ENCODE measurements at places on chromosomes 5 and 9. TPM values are rescaled to one million over a fixed set of nuclear protein-coding genes. Genes with fewer than 3 reads are reported as not detected.

DNA sequence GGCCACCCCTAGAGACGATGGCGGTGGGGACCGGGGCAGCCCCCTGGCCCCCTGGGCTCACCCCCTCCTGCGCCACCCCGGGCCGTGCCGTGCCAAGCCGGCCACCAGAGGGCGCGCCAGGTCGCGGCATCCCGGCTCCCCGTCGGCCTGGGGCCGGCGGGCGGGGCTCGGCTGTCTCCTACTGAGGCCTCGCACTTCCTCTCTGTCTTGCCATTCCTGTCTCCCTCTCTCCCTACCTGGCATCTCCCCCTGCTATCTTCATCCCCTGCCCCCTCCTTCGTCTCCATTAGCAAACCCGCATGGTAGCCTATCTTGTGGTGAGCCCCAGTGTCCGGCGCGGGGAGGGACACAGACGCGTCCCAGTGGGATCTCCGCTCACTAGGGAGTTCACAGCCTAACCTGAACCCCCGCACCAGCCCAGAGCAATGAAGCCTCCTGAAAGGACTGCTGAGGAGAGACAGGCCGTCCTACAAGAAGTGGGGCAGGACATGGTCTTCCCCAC, 29.8 kb upstream of the FABP6 start:
- peak; percentile 96 for DNase-seq

DNA sequence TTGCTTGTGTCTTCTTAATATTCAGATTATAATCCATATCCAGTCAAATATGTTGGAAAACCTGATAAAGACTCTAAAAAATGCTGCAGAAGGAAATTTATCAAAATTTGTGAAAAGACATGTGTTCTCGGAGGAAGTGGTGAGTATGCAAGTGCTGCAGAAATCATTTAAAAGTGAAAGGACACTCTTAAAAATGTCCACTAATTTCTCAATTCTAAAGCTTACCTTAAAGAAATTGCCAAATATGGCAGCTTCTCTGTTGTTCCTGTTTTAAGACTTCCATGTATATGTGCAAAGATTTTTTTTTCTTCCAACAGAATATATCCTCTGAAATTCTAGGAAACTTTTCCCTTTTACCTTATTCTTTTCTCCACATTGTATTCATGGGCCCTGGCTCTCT, 32.4 kb downstream of the PTCD2 start:
- DNase-seq = no peak

- no peak for DNase-seq
Measured at GRCh38 chr5:96610747-96611146, 51.4 kb upstream of the CAST start.

DNA sequence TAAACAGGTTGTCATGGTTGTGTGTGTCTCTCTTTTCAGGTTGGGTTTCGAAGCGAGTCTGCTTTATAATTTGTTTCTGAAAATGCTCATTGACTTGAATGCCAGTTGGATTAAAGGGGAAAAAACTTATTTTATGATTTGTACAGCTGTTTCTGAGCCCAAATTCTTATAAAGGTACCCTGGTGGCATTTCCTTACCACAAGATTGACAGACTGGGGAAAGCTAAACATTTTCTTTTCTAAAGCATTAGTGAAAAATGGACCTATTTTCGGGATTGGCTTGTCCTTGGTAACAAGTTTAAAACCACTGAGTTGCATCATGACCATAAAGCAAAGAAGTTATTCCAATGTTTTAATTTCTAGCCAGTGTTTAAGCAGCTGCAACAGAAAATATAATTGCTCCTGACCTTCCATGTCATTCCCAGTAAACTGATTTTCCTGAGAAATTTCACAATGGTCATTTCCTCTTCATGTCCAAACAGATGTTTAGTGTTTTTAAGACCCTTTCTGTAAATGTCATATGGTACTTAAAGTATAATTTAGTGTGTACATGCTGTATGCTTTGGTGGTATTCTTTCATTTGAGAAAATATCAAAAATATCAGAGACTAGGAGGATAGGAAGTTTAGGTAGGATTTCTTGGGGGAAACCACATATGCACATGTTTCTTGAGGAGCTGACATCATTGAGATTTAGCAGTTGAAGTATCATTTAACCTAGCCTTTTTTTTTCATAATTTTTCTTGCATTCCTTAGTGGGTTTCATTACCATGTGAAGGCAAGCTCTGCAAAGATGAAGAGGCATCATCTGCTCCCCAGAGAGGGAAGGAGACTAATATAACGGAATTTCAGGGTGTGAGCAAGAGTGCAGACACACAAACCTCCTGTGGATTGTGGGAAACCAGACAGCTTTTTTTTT, 667.1 kb upstream of the RGMB start:
- DNase-seq = no peak

DNA sequence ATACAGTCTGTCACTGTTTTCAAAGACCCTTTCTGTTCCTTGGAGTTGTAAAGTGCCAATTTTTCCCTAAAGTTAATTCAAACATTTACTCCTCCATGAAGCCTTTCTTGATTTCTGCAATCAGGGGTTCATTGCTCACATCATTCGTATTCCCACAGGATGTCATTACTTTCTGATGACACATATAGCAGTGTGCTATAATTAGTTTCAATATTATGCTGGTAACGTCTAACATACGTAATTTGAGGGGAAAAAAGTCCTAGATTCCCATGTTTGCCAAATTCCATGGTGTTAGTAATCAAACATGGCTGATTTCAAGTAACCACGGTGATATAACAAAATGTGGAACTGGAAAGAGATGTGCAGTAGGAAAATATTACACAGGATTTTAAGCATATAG, 468.2 kb upstream of the MEF2C start:
- DNase-seq = no peak

DNA sequence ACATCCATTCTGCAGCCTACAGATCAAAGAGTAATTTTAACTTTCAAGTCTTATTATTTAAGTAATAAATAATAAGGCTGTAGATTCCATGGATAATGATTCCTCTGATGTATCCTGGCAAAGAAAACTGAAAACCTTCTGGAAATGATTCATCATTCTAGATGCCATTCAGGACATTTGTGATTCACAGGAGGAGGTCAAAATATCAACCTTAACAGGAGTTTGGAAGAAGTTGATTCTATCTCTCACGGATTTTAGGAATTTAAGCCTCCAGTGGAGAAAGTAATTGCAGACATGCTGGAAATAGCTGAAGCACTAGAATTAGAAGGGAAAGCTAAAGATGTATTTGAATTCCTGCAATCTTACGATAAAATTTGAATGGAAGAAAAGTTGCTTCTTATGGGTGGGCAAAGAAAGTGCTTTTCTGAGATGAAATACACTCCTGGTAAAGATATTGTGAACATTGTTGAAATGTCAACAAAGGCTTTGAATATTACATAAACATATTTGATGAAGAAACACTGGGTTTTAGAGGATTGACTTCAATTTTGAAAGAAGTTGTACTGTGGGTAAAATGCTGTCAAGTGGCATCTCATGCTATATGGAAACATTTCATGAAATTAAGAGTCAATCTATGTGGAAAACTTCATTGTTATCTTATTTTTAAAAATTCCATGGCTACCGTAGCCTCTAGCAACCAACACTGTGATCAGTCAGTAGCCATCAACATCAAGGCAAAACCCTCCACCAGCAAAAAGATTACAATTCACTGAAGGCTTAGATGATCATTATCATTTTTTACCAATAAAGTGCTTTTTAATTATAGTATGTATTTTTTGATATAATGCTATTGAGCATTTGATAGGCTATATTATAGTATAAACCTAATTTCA, 1141.0 kb downstream of the CDH12 start:
- no peak for DNase-seq

GRCh38 chr5:167861928-167862426, 429.5 kb upstream of the WWC1 start:
- no peak for DNase-seq

- DNase-seq = no peak
Measured at GRCh38 chr9:114671605-114672004, 10.4 kb downstream of the TEX48 start.

DNA sequence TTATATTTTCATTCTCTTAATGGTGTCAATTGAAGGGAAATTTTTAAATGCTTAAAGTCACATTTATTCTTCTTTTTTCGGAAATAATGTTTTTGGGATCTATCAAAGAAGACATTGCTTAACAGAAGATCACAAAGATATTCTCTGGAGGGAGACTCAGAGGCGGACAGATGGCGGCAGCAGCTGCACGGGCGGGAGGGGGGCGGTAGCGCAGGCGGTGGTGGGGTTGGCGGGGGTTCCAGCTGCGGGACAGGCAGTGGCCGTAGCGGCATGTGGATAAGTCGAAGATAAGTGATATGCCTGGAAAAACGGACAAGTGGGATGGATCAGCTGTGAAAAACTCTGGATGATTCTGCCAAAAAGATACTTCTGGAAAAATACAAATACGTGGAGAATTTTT, 31.6 kb upstream of the ZDHHC11B start:
- no peak for DNase-seq

DNA sequence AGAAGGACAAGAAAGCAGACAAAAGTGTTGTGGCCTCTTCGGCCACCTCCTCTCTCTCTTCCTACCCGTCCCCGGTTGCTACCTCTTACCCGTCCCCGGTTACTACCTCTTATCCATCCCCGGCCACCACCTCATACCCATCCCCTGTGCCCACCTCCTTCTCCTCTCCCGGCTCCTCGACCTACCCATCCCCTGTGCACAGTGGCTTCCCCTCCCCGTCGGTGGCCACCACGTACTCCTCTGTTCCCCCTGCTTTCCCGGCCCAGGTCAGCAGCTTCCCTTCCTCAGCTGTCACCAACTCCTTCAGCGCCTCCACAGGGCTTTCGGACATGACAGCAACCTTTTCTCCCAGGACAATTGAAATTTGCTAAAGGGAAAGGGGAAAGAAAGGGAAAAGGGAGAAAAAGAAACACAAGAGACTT, 2.4 kb downstream of the EGR1 start:
- peak; percentile 76 for DNase-seq

GRCh38 chr9:8337834-8338766, 538.5 kb upstream of the DMAC1 start:
- no peak for DNase-seq

- DNase-seq = peak; percentile 76
Measured at GRCh38 chr5:82274343-82275211, 3.6 kb downstream of the RPS23 start.

The DIPK1B gene
- polyA plus RNA-seq = 8.2 TPM

The ACOT12 gene
- polyA plus RNA-seq = 0.03 TPM

The PDGFRB gene
- 14.2 TPM for polyA plus RNA-seq

The MRPS30 gene
- polyA plus RNA-seq = 20.5 TPM

The CCL27 gene
- not detected for polyA plus RNA-seq

The NTRK2 gene
- 1.3 TPM for polyA plus RNA-seq

The CDKN2B-AS1 gene
- 1.9 TPM for polyA plus RNA-seq

The DMAC1 gene
- polyA plus RNA-seq = 20.3 TPM

The ZFYVE16 gene
- polyA plus RNA-seq = 8.5 TPM

Data from spleen (tissue), 13 donors.